ENCODE measurements at places on chromosomes 1 and 21.

- DNase-seq, result peak; percentile 65
Measured at GRCh38 chr1:206658264-206658980, 23.1 kb downstream of the DYRK3 start.

GRCh38 chr1:189216886-189217285 is 1260.8 kb downstream of the BRINP3 start:
- DNase-seq, result no peak

DNA sequence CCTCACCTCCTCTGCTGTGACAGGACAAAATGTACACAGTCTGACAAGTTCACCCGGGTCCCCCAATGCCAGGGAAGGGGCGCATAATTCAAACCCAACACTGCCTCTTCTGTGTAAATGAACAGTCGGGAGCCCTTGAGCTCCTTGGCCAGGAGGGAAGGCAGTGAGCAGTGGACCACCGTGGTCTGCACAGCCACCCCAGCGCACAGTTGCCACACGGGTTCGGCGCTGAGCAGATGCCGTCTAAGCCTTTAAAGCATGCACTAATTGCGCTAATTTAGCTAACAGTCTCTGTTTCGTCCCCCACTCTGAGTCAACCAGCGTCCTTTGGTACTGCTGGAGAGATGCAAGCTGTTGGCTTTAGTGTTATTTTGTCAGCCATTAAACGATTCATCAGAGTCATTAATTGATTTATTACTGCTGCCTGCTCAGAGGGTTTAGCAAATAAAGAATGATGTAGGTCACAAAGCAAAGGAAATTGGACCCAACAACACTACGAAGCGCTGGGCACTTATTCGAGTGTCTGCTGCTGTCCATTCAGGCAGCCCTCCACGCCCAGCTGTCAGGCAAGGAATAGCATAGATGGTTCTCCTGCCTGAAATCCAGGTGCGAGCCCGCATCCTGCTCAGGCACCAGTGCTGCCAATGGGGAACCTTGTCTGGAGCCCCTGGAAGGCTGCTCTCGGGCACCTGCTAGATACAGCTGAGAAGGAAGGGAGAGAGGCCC is 91.5 kb downstream of the MRPL37 start:
- DNase-seq, result no peak

DNA sequence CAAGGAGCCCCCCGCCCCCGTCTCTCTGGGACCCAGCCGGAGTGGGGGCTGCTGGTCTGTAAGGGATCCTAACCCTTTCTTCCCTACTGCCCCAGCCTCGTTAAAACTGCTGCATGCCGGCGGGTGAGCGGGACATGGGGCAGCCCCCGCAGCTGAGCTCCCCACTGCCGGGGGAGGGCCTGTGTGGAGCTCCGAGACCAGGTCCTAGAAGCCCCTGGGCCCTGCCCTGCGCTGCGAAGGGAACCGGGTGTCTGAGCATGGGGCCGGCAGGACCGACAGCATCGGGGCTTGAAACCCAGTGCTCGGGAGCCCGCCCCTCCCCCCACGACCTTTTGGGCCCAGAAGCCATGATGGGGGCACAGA is 9.2 kb upstream of the COL6A1 start:
- DNase-seq, result no peak

GRCh38 chr21:45304945-45305344 is 17.2 kb upstream of the POFUT2 start:
- DNase-seq, result peak; percentile 50
